HT1080 (cell line): ENCODE measurements at places on chromosomes 13 and 19. TPM values are rescaled to one million over a fixed set of nuclear protein-coding genes. Genes with fewer than 3 reads are reported as not detected.

DNA sequence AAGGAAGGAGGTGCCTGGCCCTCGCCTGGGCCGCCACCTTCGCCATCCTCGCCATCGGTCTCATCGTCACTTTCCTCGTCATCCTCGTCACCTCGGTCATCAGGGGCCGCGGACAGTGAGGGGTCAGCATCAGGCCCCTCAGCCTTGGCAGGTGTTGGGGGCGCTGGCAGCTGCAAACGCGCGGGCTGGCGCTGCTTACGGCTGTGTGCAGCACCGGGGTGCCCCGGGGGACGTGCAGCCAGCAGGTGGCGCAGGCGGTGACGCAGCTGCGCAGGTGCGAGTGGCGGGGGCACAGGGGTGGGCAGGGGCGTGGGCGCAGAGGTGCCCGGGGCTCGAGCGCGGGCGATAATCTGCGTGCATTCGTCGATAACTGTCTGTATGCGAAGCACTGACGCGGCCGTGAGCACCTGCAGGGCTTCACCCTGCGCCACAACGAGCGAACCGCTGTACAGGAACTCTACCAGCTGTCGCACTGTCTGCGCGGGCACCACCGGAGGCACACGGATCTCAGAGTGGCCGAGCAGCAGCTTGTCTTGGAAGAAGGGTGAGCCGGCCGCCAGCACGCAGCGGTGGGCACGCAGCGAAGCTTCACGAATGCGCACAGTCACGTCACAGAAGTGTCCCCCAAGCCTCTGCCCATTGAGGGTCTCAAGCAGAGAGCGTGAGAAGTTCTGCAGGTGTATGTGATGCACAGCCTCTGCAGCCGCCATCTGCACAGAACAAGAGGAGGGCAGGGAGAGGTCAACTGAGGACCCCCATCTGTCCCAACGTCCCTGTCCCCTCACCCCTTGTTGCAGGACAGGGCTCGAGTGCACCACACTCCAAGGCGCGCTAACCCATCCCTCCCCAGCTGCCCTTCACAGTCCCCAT, 2.4 kb downstream of the ZBTB45 start:
- no peak for DNase-seq

- no peak for DNase-seq
Observed at GRCh38 chr19:343451-343931, 1.1 kb downstream of the MIER2 start.

DNA sequence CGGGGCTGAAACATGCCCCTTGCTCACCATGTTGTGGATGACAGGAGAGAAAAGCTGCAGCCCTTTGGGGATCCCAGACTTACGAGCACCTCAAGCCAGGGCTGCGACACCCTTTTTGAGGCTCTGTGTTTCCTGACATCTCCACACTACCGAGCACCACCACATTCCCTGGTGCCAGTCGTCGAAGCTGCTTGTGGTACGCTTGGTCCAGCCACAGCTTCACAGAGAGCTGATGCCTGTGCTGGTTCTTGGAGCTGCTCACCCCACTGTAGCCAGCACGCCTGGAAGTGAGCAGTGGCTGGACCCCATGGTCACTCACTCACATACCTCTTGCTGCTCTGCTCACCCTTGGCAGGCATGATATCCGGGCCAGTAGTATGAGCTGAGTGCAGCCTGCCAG, 367.5 kb downstream of the SLITRK6 start:
- no peak for DNase-seq

DNA sequence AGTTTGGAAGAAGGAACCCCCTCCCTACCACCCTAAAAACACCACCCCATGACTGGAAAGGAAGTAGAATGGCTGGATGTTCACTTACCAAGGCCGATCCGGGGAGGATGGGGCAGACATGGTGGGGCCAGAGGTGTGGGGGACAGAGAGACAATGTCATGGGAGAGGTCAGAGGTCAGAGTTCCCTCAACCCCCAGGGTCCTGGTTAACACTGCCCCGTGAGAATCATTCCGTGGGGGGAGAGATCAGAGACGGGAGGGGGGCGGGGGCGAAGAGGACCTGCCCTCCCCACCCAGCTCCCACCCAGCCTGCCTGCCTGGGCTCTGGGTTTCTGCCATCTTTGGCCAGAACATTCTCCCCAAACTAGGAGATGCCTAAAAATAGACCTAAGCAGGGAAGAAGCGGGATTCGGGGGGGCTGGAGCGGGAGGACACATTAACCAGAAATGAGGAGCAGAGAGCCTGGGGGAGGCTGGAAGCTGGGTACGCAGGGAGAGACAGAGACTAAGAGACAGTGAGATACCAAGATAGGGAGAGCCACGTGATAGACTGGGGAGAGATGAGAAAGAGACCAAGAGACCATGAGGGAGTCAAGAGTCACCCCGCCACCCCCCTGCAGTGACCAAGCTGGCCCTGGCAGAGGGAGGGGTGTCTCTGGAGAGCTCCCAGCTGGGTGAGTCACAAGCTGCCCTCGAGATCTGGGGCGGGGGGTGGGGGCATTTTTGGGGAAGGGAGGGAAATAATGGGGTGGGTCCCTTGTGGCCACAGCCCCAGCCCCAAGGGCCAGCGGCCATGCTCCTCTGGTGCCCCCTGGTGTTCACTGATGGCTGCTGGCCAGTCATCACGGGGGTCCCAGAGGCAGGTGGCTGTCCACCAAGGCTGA, 6.1 kb upstream of the KANK2 start:
- DNase-seq = peak; percentile 80

GRCh38 chr13:21040120-21040826, 21.1 kb downstream of the LATS2 start:
- no peak for DNase-seq

DNA sequence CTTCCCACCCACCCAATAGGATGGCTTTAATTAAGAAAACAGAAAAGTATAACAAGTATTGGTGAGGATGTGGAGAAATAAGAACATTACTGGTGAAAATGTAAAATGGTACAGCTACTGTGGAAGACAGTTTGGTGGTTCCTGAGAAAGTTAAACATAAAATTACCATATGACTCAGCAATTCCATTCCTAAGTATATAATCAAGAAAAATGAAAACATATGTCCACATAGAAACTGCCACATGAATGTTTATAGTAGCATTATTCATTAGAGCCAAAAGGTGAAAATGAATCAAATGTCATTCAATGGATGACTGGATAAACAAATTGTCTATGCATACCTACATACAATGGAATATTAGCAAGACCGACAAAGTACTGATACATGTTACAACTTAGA, 16.9 kb downstream of the DZIP1 start:
- no peak for DNase-seq

GRCh38 chr13:60118696-60119400, 44.9 kb downstream of the DIAPH3 start:
- DNase-seq = no peak

DNA sequence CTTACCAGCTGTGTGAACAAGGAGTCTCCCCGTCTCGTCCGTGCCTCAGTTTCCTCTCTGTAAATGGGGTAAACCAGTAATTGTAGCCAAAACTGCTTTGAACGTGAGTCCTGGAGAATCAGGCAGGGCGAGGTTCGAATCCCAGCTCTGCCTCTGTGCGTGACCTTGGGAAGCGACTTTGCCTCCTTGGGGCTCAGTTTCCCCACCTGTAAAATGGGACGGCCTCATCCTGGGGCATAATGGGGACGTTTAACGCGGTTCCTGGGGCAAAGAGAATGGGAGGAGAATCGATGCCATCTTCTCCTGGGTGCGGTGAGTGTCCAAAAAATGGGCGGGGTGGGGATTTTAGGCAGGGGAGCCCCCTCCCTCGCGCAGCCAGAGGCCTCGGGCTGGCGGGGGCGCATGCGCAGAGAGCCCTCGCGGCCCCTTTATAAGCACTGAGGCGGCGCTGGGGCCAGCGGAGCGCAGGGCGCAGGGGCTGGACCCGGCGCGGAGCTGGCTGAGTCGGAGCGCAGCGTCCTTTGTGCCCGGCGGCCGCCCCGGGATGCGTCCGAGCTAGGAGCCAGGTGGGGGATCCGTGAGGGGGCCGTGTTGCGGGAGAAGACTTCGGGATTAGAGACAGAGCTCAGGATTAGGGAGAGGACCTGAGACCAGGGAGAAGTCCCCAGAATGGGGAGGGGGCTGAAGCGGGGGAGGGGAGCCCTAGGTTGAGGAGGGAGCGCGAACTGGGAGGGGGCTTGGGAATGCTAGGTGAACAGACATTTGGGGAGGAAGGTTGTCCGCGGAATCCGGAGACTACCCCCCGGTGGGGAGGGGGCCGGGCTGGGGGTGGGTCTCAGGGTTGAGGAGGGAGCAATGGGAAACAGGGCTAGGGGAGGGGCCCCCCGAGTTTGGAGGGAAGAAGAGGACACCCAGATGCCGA, at the start of gene NCAN:
Gene NCAN, plus strand, starts transcription at position 460 of the 922 bp plus-strand sequence. CDS start 4,996 bp downstream, outside the sequence.
- no peak for DNase-seq

DNA sequence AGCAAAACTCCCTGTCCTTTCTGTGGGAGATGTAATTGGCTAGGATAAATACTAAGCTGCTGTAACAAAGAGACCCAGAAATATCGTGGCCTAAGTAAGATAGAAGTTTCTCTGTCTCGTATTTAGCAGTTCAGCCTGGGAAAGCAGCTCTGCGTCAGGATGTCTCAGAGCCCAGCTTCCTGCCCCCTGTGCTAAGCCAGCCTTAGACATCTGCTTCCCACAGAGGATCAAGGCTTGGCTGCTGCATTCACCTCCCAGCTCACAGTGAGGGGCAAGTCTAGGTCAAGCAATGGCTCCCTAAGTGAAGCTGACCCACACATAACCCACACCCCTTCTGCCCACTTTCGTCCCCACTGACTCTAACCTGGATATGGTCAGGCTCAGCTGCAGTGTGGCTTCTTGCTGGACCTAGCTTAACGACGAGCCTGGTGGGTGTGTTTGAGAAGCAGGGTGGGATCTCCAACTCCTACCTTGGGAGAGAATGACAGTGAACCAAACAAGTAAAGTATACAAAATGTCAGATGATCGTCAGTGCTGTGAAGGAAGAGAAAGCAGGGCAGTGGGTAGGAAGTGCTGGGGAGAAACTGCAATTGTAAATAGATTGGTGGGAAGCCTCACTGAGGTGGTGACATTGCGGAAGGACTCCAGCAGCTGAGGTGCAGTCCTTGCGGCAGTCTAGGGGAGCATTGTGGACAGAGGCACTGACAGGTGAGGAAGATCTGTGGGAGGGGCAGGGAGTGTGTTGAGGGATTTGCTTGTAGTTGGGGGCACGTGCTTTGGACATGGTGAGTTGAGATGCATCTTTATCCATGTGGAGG, 82.9 kb downstream of the TNFRSF19 start:
- DNase-seq = no peak

GRCh38 chr13:102195566-102196462, 206.0 kb downstream of the FGF14 start:
- DNase-seq = peak; percentile 73

ZNF829 gene
- 2.7 and 4.1 TPM in 2 replicates for total RNA-seq

ZNF134 gene
- 25.0 and 33.3 TPM in 2 replicates for total RNA-seq

KRTDAP gene
- not detected in 2 replicates for total RNA-seq

FPR1 gene
- 0.57 and 0.98 TPM in 2 replicates for total RNA-seq

SH2D3A gene
- 0.18 and 0.43 TPM in 2 replicates for total RNA-seq

LIPE gene
- not detected in 2 replicates for total RNA-seq
